ENCODE measurements at places on chromosomes 5 and 9.

DNA sequence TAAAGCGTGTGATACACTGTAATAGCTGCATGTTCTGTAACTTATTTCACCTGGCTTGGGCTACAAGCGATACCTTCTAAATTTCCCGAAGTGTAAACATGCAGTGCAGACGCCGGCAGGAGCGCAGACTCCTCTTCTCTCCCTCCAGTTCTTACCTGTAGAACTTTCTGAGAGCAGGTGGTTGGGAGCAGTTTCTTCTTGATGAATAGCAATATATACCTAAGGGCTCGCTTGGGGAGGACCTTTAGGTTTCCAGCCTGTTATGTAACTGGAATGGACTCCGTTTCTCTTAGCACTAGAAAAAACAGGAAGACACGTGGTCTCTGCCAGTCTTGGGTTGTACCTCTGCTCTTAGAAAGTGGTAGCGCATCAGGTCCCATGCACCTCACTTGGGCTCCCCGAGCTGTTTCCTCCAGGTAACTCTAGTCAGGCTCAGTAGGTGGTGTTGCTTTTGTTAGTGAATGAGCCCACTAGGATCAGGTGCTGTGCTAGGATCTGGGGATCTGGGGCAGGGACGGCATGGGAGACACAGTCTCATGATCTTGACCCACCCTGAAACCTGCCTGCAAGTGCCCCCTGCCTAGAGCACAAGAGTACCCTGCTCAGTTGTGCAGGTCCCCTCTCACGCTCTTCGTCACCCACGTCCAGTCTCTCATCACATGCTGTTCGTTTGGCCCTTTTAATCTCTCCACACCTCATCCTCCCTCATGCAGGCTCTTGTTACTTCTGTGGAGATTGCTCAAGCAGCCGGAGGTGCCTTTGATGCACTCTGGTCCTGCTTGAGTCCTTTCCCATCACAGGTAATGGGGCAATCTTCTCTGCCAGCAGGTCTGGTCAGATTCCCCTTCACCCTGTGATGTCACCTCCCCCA is 2.8 kb downstream of the TENT4A start:
- DNase-seq, result no peak

DNA sequence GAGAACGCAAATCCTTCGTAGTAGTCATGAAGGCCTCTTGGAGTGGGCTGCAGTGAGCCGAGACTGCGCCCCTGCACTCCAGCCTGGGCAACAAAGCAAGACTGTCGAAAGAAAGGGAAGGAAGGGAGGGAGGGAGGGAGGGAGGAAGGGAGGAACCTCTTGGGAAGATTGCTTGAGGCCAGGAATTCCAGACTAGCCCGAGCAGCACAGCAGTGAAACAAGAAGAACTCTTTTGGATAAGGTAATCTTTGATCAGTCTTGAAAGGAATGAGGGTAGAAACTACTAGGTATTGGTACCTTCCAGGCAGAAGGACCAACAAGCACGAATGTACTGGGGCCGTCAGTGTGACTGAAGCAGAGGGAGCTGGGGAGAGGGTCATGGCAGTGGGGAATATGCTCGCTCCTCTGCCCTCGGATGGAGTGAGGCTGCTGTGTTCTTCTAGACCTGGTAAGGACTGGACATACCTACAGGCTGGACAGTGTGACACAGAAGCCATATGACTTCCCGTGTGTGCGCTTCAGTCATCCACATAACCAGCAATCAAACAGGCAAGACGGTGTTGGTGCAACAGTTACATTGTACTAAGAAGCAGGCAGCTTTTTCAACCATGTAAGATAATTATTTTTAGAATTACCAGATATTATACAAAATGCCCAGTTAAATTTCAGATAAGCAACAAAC is 45.2 kb downstream of the P4HA2 start:
- no peak for DNase-seq

GRCh38 chr5:1266791-1267190 is 28.1 kb downstream of the TERT start:
- DNase-seq, result no peak

DNA sequence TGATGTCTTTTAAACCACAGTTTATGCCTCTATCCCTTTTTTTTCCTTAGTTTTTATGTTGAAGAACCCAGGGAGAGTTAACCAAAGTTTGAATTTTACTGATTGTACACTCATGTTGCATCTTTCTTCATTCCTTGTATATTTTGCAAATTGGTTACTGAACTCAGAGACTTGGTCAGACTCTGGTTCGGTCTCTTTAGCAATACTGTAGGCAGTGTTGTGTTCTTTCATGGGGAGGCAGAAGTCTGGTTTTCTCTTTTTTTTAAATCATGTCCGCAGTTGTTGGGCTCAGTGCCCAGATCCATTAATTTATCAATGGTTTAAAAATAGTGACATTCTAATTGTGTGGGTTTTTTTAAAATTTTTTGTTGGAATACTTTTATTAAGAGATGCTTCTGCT is 23.4 kb downstream of the UBE2R2 start:
- DNase-seq, result no peak

GRCh38 chr5:38518341-38518740 is 38.1 kb downstream of the LIFR start:
- no peak for DNase-seq

DNA sequence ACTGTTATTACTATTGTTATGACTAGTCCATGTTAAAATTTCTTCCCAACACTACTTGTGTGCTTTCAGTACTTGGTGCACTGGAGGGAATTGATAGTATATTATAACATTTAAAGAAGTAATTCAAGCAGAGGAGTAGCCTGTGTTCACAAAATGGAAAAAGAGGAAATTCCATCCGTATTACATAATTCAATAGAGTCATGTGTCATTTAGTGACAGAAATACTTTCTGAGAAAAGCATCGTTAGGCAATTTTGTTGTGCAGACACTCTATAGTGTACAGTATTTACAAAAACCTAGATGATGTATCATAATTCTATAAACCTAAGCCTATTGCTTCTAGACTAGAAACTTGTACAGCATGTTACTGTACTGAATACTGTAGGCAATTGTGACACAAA is 78.3 kb upstream of the PCSK5 start:
- no peak for DNase-seq

- DNase-seq, result peak; percentile 34
Measured at GRCh38 chr5:111454198-111454622, 58.1 kb downstream of the STARD4 start.

GRCh38 chr9:88224938-88225337 is 86.7 kb upstream of the SPATA31C2 start:
- no peak for DNase-seq

DNA sequence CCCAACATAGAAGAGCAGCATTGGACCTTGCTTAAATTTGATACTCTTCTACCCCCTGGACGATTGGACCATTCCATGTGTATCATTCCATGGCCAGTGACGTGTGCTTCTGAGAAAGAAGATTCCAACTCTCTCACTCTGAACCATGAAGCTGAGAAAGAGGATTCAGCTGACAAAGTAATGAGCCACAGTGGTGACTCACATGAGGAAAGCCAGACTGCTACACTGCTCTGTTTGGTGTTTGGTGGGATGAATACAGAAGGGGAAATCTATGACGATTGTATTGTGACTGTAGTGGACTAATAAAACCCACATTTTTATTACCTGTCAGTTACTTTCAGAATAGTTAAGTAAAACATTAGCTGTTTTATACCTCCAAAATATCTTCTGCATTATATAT is 7.5 kb downstream of the HSPA5 start:
- DNase-seq, result no peak

DNA sequence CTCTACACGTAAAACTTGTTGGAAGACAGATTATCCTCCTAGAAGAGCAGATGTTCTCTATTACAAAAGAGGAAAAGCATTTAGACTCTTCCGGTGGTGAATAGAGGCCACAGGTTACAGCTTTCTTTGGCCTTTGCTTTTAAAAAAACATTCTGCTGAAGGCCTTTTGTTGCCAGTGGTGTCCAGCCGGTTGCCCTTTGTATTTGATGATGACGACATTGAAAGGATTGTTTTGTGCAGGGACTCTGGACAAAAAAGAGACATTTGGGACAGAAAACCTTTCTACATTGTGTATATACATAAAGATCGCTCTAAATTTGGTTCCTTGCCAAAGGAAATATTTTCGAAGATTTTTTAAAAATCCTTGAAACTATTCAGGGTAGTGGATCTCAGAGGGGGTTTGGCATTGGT is 180.3 kb downstream of the C9orf152 start:
- peak; percentile 37 for DNase-seq

- no peak for DNase-seq
Measured at GRCh38 chr9:36935332-36935731, 98.7 kb downstream of the PAX5 start.

- DNase-seq, result no peak
Measured at GRCh38 chr5:65157906-65158603, 323.7 kb downstream of the ADAMTS6 start.

DNA sequence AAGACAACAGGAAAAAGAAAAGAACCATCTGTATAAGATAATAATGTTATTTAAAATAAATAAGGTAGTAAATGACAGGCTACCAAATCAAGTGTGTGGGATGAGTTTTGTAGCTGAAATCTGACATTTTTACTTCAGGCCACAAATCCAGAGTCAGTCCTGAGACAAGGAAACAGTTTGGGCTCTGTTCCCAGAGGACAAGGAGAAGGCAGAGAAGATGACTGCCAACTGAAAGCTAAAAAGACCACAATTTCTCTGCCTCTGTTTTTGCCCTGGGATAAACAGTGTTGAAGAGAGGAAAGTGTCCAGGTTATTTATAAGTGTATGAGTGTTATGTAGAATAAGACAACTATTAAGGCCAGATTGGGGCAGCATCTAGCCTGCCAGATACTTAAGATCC is 180.5 kb downstream of the NFIB start:
- DNase-seq, result no peak

DNA sequence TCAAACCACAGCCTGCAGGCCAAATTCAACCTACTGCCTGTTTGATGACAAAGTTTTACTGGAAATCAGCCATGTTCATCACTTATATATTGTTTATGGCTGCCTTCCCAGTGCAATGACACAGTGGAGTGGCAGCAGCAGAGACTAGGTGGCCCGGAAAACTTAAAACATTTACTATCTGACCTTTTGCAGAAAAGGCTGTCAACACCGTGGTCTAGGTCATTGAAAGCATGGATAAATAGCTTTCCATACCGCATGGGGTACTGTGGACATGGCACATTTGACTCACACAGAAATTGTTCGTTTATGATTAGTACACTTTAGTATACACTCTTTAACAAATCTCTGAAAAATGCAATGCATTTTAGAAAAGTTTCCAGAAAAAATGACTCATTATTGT is 298.3 kb upstream of the EFNA5 start:
- no peak for DNase-seq

GRCh38 chr9:125839317-125839716 is 92.1 kb downstream of the PBX3 start:
- DNase-seq, result no peak

GRCh38 chr5:172624996-172625964 is 15.8 kb upstream of the NEURL1B start:
- no peak for DNase-seq

- DNase-seq, result peak; percentile 18
Measured at GRCh38 chr5:176365351-176366231, at the start of gene ARL10. Gene ARL10 (plus strand): TSS chr5:176365487. CDS start chr5:176365564, 77 bp downstream.

- no peak for DNase-seq
Measured at GRCh38 chr5:72815580-72816283, 729 bp upstream of the TNPO1 start.

DNA sequence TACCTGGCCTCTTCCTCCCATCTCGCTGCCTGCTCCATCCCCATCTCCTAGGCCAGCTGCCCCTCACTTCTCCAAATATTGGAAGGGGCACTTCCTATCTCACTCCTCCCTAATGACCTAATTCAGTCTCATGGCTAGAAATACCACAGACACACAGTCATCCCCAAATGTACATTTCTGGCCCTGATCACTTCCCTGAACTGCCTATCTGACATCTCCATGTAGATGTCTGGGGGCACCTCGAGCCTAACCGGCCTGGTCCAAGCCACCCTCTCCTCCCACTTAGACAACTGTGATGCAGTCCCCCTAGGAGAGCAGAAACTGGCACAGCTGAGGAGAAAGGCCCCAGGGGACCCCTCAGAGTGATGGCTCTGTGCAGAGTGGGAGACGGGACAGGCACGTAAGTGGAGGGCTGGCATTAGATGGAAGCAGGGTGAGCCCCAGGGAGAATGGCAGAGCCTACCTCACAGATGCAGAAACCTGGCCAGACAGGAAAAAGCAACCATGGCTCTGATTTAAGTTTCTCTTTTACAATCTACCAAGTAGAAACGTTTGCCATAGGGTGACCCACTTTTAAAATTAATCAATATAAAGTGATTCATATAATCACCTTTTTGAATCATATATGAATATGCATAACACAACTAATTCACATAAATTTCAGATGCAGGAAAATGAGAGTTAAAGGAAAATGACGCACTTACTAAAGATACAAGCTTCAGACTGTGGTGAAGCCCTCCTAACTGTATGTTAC is 22.1 kb downstream of the CAMSAP1 start:
- no peak for DNase-seq

DNA sequence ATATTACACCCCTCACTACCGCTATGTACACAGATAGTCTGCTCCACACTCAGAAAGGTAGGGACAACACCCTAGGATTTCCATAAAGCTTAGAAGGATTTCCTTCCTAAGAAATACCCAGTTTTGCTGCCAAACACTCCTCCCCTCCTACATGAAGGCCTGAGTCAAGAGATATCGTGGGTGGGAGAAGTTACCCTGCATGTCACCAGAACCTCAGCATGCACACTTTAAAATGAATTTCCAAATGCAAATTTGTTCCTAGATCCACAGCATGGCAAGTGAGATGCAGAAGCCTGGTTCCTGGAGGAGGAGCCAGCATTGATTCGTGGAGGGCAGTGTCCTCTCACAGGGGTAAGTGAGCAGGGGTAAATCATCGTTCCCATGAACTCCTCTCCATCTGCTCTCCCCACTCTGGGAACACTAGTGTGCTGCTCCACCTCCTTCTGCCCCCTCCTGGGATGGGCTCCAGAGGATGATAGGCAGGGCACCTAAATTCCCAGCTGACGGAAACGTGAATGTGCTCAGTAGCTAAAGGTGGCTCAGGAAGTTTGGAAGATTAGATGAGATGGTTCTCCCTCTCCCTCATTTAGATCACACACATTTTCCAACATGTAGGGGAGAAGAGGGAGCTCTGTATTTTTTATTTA is 76.7 kb downstream of the PDE4D start:
- no peak for DNase-seq

GRCh38 chr5:142915813-142916424 is 145.7 kb downstream of the ARHGAP26 start:
- no peak for DNase-seq

DNA sequence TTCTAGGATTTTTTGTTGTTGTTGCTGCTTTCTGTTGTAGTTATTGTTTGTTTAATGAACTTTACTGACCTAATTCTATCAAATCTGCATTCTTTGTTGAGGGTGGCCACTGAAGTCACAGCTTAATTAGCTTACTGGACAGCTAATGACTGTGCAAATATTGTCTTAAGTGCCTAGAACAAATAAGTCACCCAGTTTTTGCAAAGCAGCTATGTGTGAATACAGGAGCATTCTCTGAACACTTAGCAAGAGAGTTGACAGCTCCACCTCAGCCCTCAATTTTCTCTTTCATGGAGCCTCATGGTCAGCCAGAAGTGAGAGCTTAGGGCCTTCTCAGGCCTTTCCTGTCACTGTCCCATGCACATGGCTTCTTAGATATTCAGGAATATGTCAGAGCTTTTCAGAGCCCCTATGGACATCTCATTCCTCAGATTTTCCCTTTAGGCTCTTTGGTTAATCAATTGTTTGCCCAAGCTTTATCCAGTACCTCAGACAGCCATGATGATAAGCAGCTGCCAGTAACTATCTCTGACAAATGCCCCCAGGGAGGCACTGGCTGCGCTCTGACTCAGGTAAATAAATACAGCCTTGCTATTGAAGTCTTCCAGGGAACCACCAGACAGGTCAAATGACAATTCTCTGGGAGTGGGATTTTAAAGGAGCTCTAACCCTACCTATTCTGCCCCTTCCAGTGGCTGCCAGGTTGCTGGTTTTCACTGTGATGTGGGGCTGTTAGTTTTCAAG is 241.4 kb upstream of the IL12B start:
- no peak for DNase-seq

All from skin of body (tissue), 3 donors.